Activated CD8-positive, alpha-beta memory T cell treated with anti-CD3 and anti-CD28 coated beads for 24 hours (primary cell): ENCODE measurements at places on chromosomes 3 and 15.

DNA sequence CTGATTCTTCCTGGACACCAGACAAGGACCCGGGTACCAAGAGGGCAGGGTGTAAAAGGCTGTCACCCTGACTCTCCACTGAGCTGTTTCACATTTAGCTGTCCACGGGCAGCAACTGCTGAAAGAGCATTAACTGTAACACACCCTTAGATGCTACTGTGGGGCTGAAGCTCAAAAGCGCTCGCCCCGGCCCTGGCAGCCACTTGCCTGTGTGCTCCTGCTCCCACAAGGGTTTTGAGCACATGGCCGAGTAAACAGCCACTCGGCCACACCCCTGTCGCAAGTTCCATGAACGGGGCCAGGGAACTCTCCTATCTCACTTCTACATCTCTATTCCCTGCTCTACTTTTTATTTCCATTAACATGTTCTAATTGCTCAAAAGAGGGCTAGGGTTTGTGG, 421.7 kb downstream of the TUSC7 start:
- DNase-seq: no peak

DNA sequence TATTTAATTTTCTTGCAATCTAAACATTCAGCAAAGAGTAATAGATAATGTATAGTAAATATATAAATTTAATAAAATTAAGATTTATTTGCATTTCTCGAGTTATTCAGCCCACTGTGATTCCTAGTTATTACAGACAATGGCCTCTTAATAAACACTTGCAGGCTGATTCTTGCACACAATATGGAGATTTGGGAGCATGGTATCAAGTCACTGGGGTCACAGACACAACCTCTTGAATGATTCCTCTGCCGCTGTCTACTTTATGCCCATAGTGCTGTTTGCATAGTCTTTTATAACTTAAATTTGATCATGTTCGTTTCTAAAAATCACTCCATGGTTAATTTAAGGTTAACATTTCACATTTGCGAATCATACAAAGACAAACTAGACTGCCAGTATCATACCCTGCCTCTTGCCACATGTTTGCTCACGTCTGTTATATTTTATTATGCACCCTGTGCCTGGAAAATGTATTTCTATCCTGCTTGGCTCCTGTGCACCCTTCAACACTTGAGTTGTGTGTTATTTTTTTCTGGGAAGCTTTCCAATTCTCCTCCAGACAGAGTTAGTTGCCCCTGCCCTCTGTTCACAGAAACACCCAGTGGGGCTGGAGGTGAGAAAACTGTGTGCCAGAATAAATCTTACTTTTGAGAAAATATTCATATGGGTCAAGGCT, 206.3 kb upstream of the ROBO1 start:
- DNase-seq: no peak

DNA sequence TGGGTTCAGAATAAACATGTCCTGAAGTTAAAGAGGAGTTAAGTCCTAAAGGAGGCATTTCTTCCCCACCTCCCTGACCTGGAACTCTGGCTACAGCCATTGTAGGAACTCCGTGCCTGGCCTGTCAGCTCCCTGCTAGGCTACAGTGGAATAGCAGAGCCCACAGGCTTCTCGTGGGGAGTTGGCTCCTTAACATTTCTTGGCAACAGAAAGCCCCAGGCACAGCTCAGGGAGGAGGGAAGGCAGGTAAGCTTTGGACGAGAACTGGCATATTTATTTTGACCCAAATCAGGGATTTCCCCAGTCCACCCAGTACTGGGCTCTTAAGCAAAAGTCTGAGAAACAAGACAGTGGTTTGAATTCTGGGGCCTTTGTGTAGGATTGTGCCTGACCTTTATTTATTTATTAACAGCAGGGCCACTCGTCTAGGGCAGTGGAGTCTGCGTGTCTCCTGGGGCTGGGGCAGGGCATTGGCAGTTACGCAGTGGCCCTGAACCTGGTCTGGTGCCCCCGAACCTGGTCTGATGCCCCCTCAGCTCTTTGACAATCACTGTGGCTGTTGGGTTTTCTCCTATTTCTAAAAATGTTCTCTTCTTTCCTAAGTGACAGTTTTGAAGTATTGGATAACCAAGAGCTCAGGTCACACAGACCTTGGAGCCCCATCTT, 7.9 kb upstream of the ISG20 start:
- DNase-seq: no peak

GRCh38 chr3:123374016-123374415, 74.9 kb downstream of the ADCY5 start:
- no peak for DNase-seq

DNA sequence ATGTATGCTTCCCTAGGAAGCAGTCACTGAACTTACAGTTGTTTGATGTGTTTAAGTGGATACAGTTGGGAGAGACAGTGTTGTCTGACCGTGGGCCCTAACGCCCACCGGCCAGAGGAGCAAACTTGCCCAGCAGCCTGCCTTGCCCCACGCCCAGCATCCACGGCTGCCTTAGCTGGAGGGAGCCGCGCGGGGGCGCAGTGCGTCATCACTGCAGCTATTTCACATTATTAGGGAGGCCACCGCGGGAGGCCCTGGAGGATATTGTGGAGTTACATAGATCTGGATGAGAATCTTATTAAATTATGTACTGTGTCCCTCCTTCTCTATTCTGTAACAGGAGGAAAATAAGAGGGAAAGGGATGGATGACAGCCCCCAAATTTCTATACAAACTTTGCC, 267.2 kb downstream of the GABRG3 start:
- DNase-seq: no peak

GRCh38 chr3:155323063-155323666, 29.7 kb upstream of the STRIT1 start:
- DNase-seq: no peak

DNA sequence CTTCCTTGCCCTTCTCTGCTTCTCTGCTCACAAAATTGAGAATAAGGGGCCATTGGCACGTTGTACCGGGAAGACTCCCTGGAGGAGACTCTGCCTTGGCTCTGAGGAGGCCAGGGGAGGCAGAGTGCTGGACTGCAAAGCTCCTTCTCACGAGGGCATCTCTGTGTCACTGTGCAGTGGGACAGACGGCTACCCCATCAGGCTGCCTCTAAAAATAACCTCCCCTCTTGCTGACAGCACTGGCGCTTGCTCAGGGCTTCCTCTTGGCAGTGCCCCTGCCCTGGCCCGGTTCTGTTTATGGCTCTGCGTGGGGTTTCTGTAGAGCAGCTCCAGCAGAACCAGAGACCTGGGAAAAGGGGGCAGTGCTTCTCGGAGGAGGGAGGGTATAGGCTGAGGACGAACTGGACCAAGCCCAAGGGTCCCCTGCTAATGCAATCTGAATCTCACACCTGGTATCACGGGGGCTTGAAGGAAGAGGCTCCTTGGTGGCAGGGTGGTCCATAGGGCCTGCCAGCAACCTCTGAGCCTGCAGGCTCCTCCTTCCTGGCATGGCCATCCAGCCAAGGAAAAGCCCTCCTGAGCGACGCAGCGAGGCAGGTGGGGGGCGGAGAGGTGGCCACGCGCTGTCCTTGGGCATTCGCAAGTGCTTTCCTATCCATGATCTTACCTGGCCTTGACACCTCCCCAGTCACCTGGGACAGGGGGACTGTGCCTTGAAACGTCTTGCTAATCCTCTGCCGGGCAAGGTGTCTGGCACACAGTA, 63.3 kb upstream of the TLE3 start:
- no peak for DNase-seq

DNA sequence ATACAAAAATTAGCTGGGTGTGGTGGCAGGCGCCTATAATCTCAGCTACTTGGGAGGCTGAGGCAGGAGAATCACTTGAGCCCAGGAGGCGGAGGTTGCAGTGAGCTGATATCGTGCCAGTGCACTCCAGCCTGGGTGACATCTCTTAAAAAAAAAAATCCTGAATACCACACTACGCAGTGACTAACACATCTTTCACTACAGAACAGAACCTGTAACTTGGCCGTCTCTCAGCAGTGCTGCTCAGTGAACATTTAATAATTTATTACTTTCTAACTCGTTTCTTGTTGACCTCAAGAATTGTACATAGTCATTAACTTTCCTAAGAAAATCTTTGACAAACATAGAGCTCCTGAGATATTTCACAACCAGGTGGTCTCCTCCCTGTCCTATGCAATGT, 3.8 kb downstream of the GREM1 start:
- DNase-seq: no peak

DNA sequence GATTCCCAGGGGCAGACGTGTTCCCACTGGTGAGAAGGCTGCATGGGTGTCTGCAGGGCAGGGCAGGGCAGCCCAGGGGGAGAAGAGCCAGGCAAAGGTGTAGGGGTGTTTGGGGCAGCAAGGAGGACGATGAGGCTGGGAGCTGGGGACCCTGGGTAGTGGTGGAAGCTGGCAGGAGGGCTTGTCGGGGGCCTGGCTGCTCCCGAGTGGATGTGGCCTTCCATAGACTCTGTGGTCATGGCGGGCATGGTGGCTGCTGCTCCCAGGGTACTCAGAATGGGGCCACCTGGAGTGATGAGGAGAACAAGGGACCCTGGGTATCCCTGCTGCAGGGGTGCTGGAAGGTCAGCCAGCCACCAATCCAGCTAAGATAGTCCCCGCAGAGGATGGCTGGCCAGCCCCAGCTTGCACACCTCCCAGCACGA, 107.5 kb downstream of the WNT7A start:
- no peak for DNase-seq

GRCh38 chr3:69200384-69201068, 78.1 kb upstream of the LMOD3 start:
- DNase-seq: peak; percentile 71

DNA sequence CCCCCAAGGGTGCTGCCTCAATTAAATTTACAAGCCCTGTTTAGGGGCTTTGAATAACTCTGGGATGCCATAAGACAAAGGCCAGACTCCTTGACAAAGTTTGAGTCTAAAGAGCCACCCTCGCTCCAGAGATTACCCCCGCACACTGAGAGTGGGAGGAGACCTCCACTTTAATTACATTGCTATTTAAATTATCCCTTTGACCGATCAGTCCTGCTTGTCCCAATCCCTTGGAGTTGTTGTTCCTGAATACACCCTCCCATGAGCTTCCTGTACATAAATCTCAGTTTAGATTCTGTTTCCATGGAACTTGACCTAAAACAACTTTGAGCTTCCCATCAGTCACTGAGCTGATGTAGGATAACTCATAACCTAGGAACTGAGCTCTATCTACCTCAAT, 596.3 kb downstream of the PYDC2 start:
- DNase-seq: no peak

DNA sequence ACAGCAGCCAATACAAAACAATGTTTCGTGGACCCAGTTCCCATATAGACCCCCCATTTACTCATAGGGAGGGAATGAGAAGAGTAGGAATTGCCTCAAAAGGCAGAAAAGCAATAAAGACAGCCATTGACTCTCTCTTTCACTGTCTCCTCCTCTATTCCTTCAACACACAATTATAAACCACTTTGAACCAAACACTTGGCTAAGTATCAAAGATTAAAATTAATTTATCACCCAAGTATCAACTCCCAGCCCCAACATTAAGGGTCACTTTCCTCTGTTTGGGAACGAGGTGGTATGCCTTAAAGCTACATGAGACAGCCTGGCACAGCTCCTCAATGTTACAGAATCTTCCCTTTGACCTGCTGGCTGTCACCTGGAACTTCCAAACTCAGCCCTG, 16.4 kb upstream of the LRIG1 start:
- DNase-seq: no peak

GRCh38 chr3:159200176-159200575, 398.3 kb downstream of the MFSD1 start:
- DNase-seq: no peak

GRCh38 chr15:39594446-39595337, 13.8 kb downstream of the THBS1 start:
- DNase-seq: no peak

- no peak for DNase-seq
Measured at GRCh38 chr15:33190539-33190938, 4.0 kb downstream of the FMN1 start.

- no peak for DNase-seq
Measured at GRCh38 chr3:97712919-97713318, 51.6 kb upstream of the ARL6 start.

DNA sequence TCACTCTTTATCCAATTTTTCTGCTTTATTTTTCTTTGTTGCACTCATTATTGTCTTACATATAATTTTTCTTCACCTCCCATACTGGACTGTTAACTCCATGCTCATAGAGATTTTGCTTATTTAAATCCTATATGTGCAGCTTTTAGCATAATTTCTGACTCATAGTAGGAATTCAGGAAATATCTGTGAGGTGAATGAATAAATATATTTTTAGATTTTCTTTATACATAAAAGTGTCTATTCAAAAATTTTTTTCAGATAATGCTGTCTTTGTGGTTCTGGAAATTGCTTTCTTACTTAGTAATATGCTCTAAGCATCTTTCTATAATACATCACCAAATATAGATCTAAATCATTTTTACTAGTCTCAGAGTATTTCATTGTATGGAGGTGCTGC, 191.8 kb upstream of the SUCLG2 start:
- DNase-seq: no peak

GRCh38 chr3:61964566-61964965, 403.2 kb downstream of the PTPRG start:
- no peak for DNase-seq

DNA sequence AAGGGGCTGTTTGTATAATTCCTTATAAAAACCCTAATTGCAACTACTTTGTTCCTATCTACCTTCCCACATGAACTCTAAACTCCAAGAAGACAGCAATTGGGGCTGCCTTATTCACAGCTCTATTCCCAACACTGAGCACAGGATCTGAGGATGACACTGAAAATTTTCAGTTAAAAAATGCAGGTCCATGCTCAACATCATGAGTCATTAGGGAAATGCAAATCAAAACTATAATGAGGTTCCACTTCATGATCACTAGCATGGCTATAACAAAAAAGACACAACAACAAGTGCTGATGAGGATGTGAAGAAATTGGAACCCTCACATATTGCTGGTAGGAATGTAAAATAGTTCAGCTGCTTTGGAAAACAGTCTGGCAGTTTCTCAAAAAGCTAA, 12.9 kb downstream of the SUMF1 start:
- DNase-seq: no peak

GRCh38 chr15:60683156-60683555, 204.2 kb upstream of the ICE2 start:
- DNase-seq: no peak

DNA sequence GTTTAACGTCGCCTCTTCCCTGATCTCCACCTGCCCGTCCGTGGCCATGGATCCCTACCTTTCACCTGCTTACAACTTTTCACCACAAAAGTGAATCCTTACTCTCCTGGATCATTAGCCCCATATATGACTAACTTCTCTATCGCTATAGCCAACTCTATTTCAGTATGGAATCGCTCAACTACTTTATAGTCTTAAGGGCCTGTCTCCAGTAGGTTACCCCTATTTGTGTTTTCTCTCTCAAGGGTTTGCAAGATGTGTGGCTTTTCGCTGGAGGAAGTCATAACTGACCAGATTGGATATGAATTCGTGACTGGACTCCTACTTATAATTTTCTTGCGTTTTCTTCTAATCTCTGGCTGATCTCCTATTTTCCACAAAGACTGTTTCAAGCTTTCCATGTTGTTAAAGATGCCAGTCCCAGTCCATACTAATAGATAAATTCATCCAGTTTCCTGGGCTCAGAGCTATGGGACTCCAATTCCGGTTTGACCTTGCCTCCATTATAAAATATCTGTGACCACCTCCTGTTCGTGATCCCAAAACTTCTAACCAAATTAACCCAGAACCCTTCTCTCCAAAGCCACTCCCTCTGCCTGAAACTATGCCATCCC, 1.3 kb upstream of the STAG1 start:
- DNase-seq: no peak

- peak; percentile 47 for DNase-seq
Measured at GRCh38 chr15:80003934-80004472, 33.0 kb upstream of the BCL2A1 start.

- DNase-seq: no peak
Measured at GRCh38 chr15:85584872-85585271, 204.5 kb downstream of the AKAP13 start.

- no peak for DNase-seq
Measured at GRCh38 chr15:44275150-44275830, 13.2 kb upstream of the GOLM2 start.
